Dermis microvascular lymphatic vessel endothelial cell (primary cell): ENCODE measurements at places on chromosomes 7 and 10.

DNA sequence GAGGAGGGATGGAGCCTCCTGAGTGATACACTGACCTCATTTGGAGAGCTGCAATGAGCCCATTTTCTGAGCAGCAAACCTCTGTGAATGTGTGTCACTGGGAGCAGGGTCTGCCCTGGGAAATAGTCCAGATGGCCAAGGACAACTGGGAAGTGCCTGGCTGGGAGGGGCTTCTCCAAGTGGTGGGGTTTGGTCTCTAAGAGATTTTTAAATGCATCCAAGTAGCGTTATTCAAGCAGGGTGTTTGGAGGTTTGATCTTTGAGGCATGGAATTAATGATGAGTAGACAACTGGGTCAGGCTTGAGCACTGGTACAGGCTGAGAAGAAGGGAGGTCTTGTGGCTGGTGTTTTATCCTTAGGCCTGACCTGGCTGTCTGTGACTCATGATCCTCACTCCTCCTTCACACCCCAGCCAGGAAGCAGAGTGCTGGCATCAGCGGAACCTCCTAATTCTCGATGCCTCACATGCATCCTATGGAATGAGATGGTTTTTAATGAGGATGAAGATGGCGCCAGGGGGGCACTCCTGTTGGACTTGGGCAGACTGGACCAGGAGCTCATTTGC lies 3.3 kb downstream of the GOLGA7B start:
- DNase-seq, result no peak

GRCh38 chr7:130491841-130492522 lies at the start of gene MEST:
TSS of gene MEST (plus strand) at chr7:130492085. CDS start at chr7:130492314, 229 bp downstream.
- DNase-seq, result no peak

DNA sequence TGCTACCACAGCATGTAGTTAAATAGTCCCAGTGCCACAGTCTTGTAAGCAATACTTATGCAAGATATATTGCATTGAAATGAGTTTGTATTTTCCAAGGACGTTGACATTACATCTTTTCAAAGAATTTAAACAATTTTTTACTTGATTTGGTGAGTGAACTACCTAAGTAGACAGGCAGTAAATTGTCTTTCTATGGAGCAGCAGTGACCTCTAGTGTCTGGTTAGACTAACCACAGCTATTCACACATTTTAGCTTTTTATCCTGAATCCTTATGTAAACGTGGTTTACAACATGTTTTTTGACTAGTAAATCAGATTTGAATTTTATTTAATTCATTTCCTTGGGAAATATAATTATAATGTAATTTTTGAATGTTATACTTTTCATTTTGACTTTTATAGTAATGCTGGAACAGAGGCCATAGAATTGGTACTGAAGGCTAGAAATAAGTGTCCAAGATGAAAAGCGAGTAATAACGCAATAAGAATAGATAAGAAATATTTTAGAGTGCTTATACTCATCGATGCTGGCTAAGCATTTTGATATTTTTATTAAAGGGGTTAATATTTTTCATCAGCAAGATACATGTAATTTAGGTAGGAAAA lies 5.6 kb downstream of the LRRTM3 start:
- peak; percentile 46 for DNase-seq

DNA sequence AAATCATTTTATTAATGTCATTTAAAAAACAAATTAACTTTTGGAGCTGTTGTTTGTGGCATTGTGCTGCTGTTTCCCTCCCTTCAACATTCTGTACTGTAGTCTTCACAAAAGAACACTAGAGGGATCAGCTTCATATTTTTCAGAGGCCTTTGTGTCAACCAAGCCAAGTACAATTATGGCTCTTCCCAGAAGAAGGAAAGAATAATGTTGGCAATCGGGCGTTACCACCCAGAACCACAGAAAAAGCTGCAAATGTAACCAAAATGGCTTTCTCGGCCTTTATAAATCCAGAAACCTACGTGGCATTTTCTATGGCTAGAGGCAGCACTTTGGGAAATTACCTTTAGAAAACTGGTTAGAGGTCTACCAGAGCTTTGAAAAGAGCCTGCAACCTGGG lies 98.8 kb upstream of the COL1A2 start:
- DNase-seq, result no peak

- no peak for DNase-seq
These were observed 101.7 kb downstream of the ZNF438 start for GRCh38 chr10:30929901-30930520.

DNA sequence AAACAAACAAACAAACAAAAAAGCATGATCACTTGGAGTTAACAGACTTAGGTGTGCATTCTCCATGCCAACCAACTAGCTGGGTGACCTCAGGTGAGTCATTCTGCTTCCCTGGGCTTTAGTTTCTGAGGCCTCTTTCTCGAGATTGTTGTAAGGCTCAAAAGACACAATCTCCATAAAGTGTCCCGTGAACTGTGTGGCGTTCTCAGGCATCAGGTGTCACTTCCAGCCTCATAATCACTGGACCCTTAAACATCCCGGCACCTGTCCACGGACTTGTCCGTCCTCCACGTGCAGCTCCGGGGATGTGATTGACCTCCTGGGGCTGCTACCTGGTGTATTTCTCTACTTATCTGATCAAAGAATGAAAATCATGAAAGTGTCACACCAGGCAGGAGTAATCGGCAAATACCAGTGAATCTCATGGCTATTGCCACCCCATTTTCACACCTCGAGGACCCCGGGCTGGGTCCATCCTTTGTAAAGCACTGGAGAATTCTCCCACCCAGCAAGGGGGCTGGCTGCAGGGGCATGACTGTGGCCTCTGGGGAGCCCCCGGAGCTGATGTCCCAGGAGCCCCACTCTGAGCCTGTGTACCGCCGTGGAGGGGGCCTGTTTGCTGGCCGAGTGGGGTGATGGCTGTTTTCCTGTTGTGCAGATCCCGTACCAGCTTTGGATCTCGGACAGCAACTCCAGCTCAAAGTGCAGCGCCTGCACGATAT lies 189.8 kb upstream of the SH2B2 start:
- DNase-seq, result no peak

- DNase-seq, result no peak
These were observed 105.7 kb upstream of the SHH start for GRCh38 chr7:155917836-155918430.

DNA sequence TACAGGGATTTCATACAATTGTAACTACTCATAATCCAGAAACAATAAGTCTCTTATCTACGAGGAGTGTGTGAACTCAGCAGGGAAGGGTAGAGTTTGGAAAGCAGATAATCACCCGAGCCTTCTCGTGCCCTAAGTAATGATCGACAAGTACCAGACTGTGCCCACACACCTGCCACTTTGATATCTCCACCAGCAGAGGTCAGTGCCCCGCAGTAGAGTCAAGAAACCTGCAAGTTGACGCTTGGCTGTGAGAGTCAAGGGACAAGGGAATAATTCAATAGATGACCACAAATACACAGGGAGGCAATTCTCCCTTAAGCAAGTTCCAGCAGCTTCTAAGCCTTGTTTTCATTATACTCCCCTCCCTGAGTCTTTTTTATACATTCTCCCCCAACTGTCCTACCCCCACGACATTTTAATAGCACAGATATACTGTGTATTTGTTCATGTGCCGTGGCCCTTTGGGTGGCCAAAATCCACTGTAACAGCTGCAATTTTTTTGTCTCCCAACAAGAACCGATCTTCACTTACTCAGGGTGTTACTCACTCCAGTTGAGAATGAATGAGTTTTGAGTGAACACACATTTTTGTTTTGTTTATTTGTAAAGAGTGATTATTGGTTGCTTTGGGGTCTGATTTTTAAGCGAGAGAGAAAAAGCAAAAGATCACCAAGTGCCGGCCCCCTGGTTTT lies 106.9 kb upstream of the RHEB start:
- DNase-seq, result peak; percentile 49

GRCh38 chr10:55146032-55146431 lies 345.0 kb upstream of the PCDH15 start:
- DNase-seq, result no peak
